H9 (cell line): ENCODE measurements at places on chromosomes 12 and 14. TPM values are rescaled to one million over a fixed set of nuclear protein-coding genes. Genes with fewer than 3 reads are reported as not detected.

GRCh38 chr12:85281636-85282312, 1.8 kb downstream of the ALX1 start:
- H3K27me3 ChIP-seq, result peaks cover 27% of the 10 kb centered on the region
- peak overlapping the region; percentile 76 for H3K4me3 ChIP-seq
- H3K36me3 ChIP-seq, result no peaks in the 10 kb centered on the region
- H3K27ac ChIP-seq, result no peak overlapping the region

DNA sequence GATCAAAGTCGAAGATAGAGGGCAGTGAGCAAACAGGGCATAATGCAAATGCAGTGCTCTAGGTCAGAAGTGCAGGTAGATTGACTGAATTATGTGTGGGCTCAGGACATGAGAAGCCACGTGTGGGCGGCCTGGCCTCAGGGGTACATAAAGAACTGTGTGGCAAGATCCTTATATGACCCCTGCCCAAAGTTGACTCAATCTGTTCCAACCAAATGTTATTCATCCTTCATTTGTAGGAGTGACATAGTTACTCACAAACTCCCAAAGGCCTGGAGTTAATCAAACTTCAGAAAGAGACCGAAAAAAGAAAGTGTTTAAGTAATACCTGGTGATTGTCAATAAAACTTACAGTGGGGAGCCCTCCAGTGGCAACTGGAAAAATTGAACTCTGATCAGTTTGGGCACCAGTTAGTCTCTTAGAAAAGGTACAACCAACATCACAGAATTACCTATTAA, 150.4 kb upstream of the FAR2 start:
- no peak overlapping the region for H3K27ac ChIP-seq
- H3K4me3 ChIP-seq, result no peak overlapping the region
- no peaks in the 10 kb centered on the region for H3K4me1 ChIP-seq
- DNase-seq, result no peak
- no peaks in the 10 kb centered on the region for H3K27me3 ChIP-seq

DNA sequence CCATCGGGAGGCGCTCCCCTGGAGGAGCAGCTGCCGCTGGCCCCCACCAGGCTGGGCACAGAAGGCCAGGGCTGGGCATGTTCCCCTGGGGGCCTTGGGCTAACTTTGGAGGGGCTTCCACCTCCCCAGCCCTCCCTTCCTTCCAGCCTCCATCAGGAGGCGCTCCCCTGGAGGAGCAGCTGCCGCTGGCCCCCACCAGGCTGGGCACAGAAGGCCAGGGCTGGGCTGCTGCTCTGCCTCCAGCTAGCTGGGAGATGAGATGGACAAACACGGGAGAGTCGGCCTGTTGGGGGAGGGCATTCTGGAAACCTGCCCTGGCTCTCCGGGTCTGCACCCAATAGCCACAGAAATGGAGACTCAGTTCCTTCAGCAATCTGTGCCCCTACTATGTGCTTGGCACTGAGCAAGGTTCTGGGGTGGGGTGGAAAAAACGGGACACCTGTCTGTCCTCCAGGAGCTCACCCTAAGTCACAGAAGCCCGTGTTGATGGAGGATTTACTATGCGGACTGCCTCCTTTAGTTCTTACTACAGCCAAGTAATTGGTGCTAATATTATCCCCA, 39.0 kb upstream of the CORO1C start:
- H3K4me1 ChIP-seq, result no peaks in the 10 kb centered on the region; the same call in 1 of the 2 replicates
- H3K27ac ChIP-seq, result no peak overlapping the region
- DNase-seq, result no peak
- H3K36me3 ChIP-seq, result no peaks in the 10 kb centered on the region
- H3K4me3 ChIP-seq, result no peak overlapping the region

- no peak for DNase-seq
- no peak overlapping the region for H3K27ac ChIP-seq
- H3K4me3 ChIP-seq, result no peak overlapping the region
- no peaks in the 10 kb centered on the region for H3K27me3 ChIP-seq
Observed at GRCh38 chr12:89943463-89943862, 234.8 kb upstream of the ATP2B1 start.

GRCh38 chr12:111434049-111434448, 28.3 kb downstream of the SH2B3 start:
- H3K27ac ChIP-seq, result no peak overlapping the region
- peaks cover 15% of the 10 kb centered on the region; the same call in 1 of the 2 replicates for H3K4me1 ChIP-seq
- no peaks in the 10 kb centered on the region for H3K27me3 ChIP-seq
- H3K4me3 ChIP-seq, result no peak overlapping the region

PTHLH gene
- total RNA-seq, result 0.35 and 0.39 TPM in 2 replicates
